Renal cortical epithelial cell (primary cell): ENCODE measurements at places on chromosomes 3 and 15.

GRCh38 chr3:99933971-99934750, 116.5 kb downstream of the CMSS1 start:
- DNase-seq = no peak

DNA sequence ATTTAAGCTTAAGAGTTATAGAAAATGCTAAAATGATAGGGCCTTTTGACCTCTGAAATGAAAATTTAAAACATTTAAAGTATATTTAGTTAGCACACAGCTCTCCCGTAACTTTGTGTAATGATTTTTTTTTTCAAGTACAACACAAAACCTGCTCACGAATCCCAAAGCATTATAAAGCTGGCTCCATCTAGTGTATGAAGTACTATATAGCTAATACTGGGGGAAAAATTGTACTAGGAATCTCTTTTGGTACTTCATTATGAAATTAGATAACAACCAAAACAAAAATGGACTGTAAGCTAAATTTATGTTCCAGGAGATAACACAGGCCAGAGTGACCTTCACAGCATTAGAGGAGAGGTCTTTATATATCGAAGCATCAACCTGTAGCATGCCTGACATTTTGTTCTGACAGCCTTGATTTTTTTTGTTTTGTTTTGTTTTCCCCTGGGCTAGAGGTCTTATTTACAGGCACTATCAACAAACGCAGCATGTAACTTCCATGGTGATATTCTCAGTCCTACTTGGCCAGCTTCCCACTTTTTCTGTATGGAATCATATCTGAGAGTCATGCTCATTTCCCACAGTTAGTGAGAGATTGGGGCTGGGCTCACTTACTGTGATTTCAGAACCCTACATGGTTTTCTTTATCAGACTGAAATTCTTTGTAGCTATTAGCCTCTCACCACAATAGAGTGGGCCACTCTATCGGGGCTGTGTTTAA, 116.3 kb downstream of the MITF start:
- DNase-seq = peak; percentile 60

DNA sequence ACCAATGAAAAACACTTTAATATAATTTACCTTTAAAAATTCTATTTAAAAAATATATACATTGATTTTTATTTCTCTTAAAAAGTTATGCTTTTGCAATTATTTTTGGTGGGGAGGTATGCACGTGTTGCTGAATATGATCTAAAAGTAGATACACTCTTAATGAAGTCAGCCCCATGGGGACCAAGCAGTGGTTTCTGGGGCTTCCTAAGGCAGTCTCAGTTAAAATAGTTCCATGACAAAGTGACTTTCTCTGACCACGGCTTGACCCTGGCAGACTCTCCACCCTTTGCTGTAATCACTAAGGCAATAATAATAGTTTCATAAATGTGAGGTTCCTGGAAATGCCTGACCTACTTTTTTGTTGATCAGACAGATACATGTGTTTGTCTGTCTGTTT, 50.4 kb downstream of the CCR4 start:
- no peak for DNase-seq

- no peak for DNase-seq
Measured at GRCh38 chr15:79311901-79312553, 1.1 kb downstream of the TMED3 start.

DNA sequence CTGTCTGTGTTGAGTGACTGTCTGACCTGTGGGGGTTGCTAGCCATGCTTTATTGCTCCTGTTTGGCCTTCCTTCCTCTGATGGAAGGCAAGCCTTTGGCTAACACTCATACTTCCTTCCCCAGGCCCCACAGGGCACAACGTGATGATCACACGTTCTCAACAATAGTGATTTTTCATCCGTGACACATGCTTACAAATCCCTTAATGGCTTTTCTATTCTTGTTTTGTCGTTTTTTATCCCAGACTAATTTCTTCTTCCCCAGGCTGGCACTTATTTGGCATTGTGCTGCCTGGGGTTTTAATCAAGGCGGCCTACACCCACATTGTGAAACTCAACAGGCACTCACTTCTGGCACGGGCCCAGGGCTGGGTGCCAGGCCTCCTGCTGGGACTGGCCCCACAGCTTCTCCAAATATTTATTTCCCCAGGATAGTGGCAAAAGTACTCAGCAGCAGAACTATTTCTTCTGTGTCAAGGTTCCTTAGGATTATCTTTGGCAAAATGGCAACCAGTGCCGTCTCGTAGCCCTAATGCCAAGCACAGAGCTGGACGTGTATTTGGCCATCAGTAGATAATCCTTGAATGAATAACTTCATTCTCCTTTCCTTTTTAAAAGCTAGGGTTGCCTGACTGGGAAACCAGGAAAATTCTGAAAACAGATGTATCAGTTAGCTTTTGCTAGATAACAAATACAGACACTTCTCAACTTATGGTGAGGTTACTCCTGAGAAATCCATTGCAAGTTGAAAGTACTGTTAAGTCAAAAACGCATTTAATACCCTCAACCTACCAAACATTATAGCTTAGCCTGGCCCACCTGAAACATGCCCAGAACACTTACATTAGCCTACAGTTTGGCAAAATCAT, 30.6 kb downstream of the CMTM7 start:
- DNase-seq = peak; percentile 100

DNA sequence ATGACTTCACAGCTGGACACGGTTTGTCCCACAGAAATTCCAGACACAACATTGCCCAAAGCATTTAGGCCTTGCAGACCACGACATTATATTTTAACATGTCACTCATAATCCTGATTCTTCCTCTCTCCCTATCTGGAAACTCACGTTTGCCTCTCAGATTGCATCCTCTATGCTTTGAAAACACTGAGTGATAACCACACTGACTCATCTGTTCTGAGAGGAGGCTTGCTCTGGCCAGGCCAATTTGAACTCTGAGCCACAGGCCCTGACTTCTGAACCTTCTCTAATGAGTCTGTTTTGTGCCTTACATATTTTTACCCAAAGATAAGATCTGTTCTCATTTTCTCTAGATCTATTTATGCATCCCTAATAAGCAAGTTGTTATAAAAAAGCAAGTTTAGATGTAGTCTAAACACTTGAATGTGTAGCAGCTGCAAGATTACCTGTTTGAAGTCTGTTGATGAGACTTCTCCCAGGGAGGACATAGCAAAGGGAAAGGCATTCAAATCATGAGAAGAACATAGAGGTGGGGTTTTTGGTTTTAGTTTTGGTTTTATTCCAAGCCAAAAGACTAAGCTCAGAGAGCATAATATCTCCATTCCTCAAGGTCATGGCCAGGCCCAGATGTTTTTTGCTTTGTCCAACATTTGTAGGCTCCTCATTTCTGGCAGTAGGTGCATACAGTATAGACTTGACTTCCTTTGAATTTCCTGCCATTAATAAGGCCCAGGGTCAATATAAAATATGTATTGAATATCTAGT, 234.4 kb upstream of the LRTM1 start:
- peak; percentile 76 for DNase-seq

DNA sequence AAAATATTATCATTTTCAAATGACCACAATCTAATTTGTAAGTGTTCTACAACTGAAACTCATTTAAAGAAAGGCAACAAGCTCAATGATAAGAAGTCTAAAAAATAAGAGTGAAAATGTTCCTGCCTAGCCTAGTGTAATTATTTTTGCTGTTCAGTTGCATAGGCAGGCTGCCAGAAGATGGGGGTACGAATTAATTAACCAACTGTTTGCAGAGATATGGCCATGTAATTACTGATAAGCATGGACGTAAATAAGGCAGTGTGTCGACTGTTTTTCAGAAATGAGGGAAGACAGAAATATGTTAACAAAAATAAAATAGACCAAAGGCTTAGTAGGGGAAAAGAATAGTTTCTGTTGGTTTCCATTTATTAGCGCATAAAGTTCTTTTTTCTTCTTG, 24.7 kb upstream of the SCAANT1 start:
- DNase-seq = no peak

DNA sequence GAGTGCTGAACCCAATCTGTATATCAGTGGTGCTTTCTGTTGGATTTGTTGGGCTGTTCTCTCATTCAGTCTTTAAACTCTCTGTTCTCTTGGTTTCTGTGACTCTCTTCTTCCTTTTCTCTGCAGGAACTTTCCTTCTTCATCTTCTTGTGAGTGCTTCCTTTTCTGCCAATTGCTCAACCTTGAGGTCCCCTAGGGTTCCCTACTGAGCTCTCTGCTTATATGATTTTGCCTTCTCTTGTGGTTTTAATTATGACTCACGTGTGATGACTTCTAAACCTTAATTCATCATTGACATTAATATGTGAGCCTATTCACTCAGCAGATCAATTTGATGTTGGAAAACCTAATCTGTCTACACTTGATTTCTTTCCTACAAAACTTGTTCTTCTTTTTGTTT, 39.4 kb downstream of the MOBP start:
- DNase-seq = no peak

- DNase-seq = peak; percentile 98
Measured at GRCh38 chr15:51874751-51875644, 45.5 kb downstream of the TMOD3 start.

DNA sequence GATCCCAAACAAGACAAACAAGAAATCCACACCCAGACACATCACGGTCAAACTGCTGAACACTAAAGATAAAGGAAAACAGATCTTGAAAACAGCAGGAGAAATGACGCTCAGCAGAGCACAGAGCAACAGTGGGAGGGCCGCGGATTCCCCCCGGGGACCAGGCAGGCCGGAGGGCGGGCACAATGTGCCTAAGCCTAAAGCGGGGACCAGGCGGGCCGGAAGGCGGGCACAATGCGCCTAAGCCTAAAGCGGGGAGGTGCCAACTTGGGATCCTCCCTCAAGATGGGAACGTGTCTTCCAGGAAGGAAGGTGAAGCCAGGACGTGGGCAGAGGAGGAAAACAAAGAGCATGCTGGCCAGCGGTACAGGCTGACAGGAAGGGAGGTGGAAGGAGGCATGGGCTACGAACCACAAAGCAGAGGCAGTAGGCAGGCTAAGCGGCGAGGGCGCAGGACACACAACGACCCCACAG, 31.1 kb downstream of the CYFIP1 start:
- DNase-seq = peak; percentile 76

GRCh38 chr3:55622733-55623132, 135.6 kb upstream of the WNT5A start:
- peak; percentile 6 for DNase-seq

- DNase-seq = no peak
Measured at GRCh38 chr3:107662124-107662507, 139.4 kb downstream of the BBX start.

DNA sequence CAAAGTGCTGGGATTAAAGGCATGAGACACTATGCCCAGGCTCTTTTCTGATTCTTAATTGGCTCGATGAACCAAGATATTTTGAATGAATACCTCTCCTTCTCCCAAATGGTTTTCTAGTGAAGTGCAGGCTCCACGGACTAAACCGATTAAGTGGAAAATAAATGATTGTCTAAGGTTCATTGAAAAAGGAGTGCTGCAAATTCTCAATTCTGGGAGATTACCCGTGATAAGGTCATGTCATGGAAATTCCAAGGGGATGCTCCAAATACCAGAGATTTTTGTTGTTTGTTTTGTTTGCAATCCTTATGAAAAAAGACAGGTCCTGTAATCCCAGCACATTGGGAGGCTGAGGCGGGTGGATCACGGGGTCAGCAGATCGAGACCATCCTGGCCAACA, 406.9 kb upstream of the TBL1XR1 start:
- no peak for DNase-seq

- no peak for DNase-seq
Measured at GRCh38 chr3:134356411-134357040, 17.7 kb downstream of the AMOTL2 start.

DNA sequence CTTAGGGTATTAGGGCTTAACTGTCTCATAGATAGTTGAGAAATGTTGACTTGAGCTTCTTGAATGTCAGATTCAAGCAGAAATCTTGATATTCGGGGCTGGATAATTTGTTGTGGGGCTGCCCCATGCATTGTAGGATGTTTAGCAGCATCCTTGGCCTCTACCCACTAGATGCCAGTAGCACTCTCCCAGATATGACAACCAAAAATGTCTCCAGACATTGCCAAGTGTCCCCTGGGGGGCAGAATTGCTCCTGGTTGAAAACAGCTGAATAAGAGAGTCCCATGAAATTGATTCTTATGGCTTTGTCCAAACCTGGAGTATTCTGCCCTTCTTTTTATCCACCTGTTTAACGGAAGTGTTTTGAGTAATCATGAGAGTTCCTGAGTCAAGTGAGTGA, 15.9 kb upstream of the LCMT2 start:
- no peak for DNase-seq

- no peak for DNase-seq
Measured at GRCh38 chr3:52134761-52135160, 19.5 kb downstream of the POC1A start.

DNA sequence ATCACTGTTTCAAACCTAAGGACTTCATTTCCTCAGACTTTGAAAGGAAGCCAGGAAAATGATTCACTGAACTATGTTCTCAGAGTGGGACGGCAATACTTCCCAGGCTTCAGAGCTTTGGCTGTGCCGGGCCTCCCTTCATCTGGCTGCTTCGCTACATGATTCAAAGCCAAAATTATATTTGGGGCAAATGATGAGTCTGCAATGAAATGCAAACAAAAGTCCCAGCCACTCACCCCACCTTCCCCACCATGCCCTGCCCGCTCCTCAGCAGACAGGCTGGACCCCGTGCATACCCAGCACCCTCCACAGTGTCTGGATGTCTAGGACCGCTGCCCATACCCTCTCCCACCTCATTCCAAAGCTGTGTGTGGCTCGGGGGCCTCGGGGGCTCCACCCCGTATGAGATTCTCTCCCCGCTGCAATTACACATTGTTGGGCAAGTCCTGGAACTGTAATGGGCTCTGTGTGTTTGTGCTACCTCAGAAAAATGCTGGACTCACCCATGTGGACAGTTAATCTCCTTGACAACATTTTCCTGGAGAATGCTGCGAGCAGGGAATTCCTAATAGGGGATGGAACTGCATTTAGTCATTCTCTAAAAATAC, 32.2 kb downstream of the ATP10A start:
- DNase-seq = peak; percentile 73
